ENCODE measurements at places on chromosomes 3 and 15.

DNA sequence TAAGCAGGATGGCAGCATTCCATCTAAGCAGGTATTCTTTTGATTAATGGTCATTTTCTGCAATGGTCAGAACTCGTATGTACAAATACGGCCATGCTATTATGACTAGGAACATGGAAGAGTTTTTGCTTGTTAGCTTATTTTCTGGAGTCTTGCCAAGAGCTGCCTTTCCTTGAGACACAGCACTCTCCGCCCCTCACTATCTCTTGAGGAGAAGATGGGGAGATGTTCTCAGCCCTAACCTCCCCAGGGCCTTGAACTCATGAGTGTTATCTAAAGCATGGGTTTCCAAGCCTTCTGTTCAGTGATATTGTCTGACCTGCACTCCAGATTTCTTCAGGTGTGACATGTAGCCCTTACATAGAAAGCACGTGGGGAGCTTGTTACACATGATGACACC, 65.9 kb upstream of the ACTC1 start:
- no peak overlapping the region for H3K27ac ChIP-seq
- no peak overlapping the region for H3K4me3 ChIP-seq
- peaks cover 63% of the 10 kb centered on the region for H3K36me3 ChIP-seq
- H3K27me3 ChIP-seq, result no peaks in the 10 kb centered on the region
- no peaks in the 10 kb centered on the region for H3K4me1 ChIP-seq

DNA sequence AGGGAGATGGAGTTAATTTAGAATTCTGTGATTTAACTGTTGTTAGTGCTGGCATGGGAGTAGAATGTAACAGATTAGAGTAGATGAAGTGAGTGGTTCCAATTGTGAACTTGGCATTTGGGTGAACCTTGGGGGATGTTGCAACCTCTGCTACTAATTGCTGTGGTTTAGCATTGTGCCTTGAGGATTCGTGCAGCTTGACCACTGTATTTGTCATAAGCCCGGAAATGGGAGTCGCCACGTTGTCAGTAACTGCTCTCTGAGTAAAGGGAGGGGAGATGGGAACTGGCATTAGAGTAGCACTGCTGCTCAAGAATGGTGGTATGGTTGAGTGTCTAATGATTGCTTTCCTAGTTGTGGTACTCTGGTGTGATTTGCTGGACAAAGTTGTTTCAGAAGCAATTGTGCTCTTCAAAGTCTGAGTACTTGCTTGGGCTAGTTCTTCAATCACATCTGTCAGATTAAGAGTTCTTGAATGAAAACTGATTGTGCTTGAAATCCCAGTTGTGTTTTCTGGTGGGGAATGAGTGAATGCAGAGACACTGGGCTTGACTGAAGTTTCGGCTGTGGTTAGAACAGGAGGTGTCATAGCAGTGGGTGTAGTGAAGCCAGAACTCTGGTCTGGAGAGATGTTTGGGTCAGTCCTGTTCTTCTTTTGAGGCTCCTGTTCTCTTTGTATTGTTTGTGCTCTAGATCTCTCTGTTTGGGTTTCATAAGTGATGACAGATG, 15.4 kb downstream of the IGSF10 start:
- no peak for DNase-seq
- no peak overlapping the region for H3K27ac ChIP-seq
- no peaks in the 10 kb centered on the region for H3K36me3 ChIP-seq
- H3K4me3 ChIP-seq, result no peak overlapping the region
- no peaks in the 10 kb centered on the region for H3K4me1 ChIP-seq
- no peaks in the 10 kb centered on the region for H3K27me3 ChIP-seq

DNA sequence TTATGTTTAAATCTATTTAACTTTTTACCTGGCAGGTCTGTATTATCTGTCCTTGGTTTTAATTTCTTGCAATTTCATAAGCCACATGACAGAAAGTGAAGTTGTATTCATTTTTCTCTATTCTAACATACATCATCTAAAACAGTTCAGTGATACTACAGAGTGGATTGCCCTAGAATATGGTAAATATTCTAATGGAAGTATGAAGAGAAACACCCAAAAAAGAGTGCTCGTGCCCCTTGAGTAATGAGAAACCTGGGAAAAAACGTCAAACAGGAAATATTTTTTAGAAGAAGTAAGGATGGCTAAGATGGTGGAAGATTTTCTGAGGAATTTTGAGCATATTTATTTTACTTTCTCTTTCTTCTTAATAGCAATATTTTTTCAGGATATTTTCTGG, 261.1 kb upstream of the CBLB start:
- no peaks in the 10 kb centered on the region for H3K36me3 ChIP-seq
- no peaks in the 10 kb centered on the region for H3K27me3 ChIP-seq
- H3K4me3 ChIP-seq, result no peak overlapping the region
- no peak overlapping the region for H3K27ac ChIP-seq
- no peak for DNase-seq
- H3K4me1 ChIP-seq, result no peaks in the 10 kb centered on the region

GRCh38 chr3:72152551-72153476, 367.9 kb upstream of the PROK2 start:
- no peaks in the 10 kb centered on the region for H3K27me3 ChIP-seq
- H3K4me1 ChIP-seq, result no peaks in the 10 kb centered on the region
- no peak for DNase-seq
- H3K4me3 ChIP-seq, result no peak overlapping the region
- no peaks in the 10 kb centered on the region for H3K36me3 ChIP-seq

DNA sequence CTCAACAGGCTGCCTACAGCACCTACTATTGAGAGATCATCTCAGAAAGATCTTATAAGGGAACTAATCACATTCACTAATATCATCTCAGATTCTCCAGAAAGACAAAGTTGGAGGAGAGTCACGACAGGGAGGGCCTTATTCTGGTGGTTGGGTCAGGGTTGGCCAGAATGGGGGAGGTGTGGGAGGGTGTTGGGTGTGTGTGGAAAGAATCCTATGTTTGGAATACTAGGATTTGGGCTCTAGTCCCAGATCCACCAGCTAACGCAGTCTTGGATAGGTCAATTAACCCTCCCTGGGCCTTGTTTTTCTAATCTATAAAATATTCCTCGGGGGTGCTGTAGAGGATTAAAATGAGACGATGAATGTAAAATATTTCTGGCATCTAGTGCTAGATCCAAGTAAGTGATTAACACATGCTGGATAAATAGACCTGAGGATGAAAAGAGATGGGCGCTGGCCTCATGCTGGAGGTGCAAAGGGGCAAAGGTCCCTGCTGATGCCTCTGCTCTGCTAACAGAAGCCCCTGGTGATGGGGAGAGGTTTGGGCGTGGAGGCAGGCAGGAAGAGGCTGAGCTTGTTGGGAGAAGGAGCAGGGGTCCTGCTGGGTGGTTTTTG, 67.6 kb upstream of the ETV5 start:
- no peaks in the 10 kb centered on the region for H3K27me3 ChIP-seq
- H3K4me3 ChIP-seq, result no peak overlapping the region
- no peak for DNase-seq
- no peaks in the 10 kb centered on the region for H3K36me3 ChIP-seq

GRCh38 chr15:46556559-46557379, 921.9 kb downstream of the SQOR start:
- H3K27ac ChIP-seq, result no peak overlapping the region
- H3K36me3 ChIP-seq, result no peaks in the 10 kb centered on the region
- no peak overlapping the region for H3K4me3 ChIP-seq
- H3K27me3 ChIP-seq, result no peaks in the 10 kb centered on the region
- H3K4me1 ChIP-seq, result no peaks in the 10 kb centered on the region
- DNase-seq, result no peak

DNA sequence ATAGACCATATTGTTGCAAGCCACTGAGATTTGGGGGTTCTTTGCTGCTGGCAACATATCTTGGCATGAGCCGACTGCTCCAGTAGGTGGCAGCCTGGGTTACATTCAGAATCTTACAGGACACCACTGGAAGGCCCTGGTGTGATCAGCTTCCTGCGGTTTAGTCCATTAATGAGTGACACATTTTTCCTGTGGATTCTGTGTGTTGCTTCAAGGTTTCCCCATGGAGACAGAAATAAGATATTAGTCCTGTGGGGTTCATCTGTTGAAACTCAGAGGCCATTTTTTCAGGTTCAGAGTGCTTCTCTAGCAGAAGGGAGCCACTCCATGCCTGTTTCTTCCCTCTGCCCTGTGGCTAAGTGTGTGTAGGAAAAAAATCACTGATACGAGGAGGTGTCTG, 116.2 kb downstream of the MFSD1 start:
- no peaks in the 10 kb centered on the region for H3K4me1 ChIP-seq
- H3K36me3 ChIP-seq, result no peaks in the 10 kb centered on the region
- no peak overlapping the region for H3K27ac ChIP-seq
- no peak overlapping the region for H3K4me3 ChIP-seq
- no peaks in the 10 kb centered on the region for H3K27me3 ChIP-seq

DNA sequence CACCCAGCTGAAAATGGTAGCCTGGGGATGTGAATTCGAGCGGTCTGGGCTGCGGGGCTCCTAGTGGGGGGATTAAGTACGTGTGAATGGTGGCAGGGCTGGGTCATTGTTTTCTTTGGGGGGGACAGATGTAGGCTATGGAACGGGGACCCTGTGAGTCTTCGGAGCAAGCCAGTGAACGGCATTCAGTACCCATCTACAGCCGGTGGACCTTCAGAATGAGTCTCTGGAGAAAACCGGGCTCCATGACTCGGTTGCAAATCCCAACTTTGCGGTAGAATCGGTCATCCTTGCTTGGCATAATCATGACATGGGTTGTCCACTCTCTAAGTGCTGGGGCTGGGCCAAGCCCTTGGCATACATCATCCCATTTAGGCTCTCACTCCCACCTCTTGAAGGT, 7.2 kb upstream of the EOMES start:
- no peak overlapping the region for H3K27ac ChIP-seq
- H3K27me3 ChIP-seq, result peaks cover 42% of the 10 kb centered on the region
- peaks cover 16% of the 10 kb centered on the region for H3K4me1 ChIP-seq
- H3K4me3 ChIP-seq, result no peak overlapping the region
- no peak for DNase-seq
- no peaks in the 10 kb centered on the region for H3K36me3 ChIP-seq

DNA sequence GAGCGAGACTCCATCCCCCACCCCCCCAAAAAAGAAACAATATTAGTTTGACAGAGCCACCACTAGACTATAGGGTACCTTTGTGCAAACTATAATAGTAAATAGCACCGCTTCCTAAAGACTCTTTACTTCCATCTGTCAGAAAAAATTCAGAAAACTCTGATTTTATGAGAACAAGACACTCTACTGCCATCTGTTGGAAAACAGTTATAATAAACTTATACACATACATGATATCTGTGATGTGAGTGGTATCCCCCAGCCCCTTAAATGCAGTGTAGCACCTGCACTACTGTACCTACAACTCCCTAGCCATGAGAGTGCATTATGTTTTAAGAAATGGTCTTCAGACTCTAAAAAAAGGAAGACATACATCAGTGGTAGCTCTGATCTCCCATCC, 47.1 kb upstream of the CTDSPL start:
- no peak overlapping the region for H3K4me3 ChIP-seq
- H3K27ac ChIP-seq, result no peak overlapping the region
- H3K27me3 ChIP-seq, result no peaks in the 10 kb centered on the region
- H3K4me1 ChIP-seq, result no peaks in the 10 kb centered on the region
- H3K36me3 ChIP-seq, result no peaks in the 10 kb centered on the region

- H3K36me3 ChIP-seq, result no peaks in the 10 kb centered on the region
- no peak overlapping the region for H3K4me3 ChIP-seq
- H3K4me1 ChIP-seq, result no peaks in the 10 kb centered on the region
- no peak overlapping the region for H3K27ac ChIP-seq
- DNase-seq, result no peak
These were observed 47.6 kb upstream of the TSEN2 start for GRCh38 chr3:12436514-12437220.

- DNase-seq, result no peak
- no peaks in the 10 kb centered on the region for H3K27me3 ChIP-seq
- H3K36me3 ChIP-seq, result peaks cover 4% of the 10 kb centered on the region
These were observed 41.8 kb downstream of the AQR start for GRCh38 chr15:34927726-34928125.

GRCh38 chr3:15380980-15381890, 46.1 kb downstream of the METTL6 start:
- no peak for DNase-seq
- no peak overlapping the region for H3K4me3 ChIP-seq
- peaks cover 4% of the 10 kb centered on the region for H3K4me1 ChIP-seq

GRCh38 chr3:169432708-169433432, 230.6 kb downstream of the MECOM start:
- peaks cover 3% of the 10 kb centered on the region for H3K4me1 ChIP-seq
- H3K27me3 ChIP-seq, result no peaks in the 10 kb centered on the region
- no peak overlapping the region for H3K27ac ChIP-seq

GRCh38 chr15:66644869-66645268, 57.2 kb upstream of the SMAD6 start:
- H3K27ac ChIP-seq, result no peak overlapping the region
- no peaks in the 10 kb centered on the region for H3K36me3 ChIP-seq

DNA sequence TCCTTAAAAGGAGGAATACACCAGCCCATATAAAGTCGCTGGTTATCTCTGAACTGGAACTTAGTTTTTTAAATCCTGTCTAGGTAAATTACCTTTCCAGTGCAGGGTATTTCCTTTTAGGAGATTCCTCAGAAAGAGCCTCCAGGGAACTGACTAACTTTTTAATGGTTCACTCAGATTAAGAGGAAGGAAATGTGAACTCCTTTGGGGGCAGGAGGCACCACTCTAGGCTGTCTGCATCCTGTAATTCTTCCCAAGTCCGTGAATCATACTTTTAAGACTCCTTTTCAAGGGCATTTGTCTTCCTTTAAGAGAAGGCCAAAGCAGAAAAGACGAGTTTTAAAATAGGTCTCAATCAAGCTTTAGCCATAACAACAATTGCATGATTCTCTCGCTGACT, 871.2 kb upstream of the NR2F2 start:
- peaks cover 19% of the 10 kb centered on the region for H3K4me1 ChIP-seq
- H3K27me3 ChIP-seq, result no peaks in the 10 kb centered on the region
- DNase-seq, result no peak
- H3K36me3 ChIP-seq, result no peaks in the 10 kb centered on the region
- no peak overlapping the region for H3K27ac ChIP-seq
- H3K4me3 ChIP-seq, result no peak overlapping the region

DNA sequence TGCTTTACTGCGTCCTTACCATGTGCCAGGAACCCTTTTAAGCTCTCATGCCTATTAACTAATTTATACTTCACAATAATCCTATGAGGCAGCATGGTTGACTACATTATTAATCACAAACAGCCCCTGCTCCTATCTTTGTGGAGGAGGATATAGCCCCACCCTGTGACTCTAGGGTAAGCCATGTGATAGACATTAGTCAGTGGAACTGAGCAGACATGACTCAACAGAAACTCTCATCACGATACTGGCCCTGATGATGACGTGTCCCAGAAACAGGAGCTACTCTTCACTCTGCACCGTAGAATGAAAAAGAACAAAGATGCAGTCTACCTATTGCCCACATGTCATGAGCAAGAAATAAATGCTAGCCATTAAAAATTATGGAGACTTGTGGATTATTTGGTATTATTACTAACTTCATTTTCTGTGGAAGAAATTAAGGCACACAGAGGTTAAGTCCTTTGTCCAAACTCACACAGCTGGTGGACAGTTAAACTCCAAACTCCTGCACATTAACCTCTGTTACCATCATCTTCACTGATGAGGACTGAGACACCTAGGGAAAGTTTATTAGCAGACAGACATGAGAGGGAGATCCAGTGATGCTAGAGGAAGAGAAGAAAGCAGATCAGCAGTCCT, 51.2 kb downstream of the CFAP20DC start:
- H3K4me3 ChIP-seq, result no peak overlapping the region
- no peaks in the 10 kb centered on the region for H3K27me3 ChIP-seq
- no peak overlapping the region for H3K27ac ChIP-seq
- no peaks in the 10 kb centered on the region for H3K4me1 ChIP-seq
- no peaks in the 10 kb centered on the region for H3K36me3 ChIP-seq
- DNase-seq, result no peak

- no peak for DNase-seq
- H3K27me3 ChIP-seq, result no peaks in the 10 kb centered on the region
- H3K27ac ChIP-seq, result no peak overlapping the region
- no peak overlapping the region for H3K4me3 ChIP-seq
These were observed 28.6 kb upstream of the CEMIP start for GRCh38 chr15:80750575-80750974.
